Stimulated activated CD8-positive, alpha-beta memory T cell treated with anti-CD3 and anti-CD28 coated beads, Interleukin-4, amount 100 ng/mL, for 1 hour (primary cell): ENCODE measurements at places on chromosomes 1 and 21.

GRCh38 chr1:171566467-171566866 is 55.6 kb upstream of the MYOCOS start:
- DNase-seq = no peak

GRCh38 chr1:197915862-197916499 is 1.2 kb upstream of the LHX9 start:
- no peak for DNase-seq

DNA sequence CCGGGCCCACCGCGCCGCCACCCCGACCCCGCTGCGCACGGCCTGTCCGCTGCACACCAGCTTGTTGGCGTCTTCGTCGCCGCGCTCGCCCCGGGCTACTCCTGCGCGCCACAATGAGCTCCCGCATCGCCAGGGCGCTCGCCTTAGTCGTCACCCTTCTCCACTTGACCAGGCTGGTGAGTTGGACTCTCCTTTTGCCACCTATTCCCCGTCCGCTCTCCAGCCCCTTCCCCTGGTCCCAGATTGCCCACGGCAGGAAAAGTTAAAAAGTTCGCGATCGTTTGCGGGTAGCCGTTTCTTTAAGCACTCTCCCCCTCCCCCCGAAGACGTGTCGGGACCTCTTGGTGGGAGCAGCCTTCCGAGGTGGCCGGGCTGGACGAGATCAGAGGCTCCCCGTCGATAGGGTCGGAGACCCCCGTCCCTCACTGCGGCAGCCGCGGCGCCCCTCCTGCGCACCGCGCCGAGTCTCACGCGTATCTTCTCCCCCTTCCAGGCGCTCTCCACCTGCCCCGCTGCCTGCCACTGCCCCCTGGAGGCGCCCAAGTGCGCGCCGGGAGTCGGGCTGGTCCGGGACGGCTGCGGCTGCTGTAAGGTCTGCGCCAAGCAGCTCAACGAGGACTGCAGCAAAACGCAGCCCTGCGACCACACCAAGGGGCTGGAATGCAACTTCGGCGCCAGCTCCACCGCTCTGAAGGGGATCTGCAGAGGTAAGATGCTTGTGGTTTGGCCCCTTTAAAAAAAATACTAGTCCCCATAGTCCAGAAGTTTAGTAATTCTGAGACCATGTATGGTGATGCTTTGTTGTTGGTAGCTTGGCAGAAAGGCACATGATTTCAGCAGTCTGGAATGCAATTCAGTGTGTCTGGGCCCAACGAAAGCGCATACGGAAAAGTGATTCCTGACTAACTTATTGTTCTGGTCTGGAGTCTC is 576 bp downstream of the CCN1 start:
- DNase-seq = no peak

DNA sequence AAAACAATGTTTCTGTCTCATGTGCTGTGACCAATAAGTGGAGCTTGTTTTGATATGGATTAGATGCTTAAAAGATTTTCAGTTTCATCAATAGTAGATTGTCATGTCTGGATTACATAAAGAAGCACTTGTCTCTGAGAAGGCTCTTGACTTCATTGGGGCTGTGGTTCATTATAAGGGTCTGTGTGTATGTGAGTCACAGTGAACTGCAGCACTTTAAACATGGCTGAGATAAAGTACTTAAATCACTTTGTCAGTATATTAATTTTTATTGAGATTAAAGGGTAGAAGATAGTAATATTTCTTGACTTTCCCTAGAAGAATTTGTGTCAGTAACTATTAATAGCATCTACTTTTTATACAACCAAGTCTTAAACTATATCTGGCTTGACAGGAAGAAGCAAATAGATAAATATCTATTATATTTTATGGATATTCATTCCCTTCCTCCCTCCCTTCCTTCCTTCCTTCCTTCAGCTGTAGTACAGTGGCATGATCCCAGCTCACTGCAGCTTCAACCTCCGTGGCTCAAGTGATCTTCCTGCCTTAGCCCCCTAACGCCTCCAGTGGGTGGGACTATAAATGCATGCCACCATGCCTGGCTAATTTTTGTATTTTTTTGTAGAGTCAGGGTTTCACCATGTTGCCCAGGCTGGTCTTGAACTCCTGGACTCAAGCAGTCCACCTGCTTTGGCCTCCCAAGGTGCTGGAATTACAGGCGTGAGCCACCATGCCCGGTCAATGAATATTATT is 48.8 kb downstream of the ZFYVE9 start:
- no peak for DNase-seq

- no peak for DNase-seq
These were observed 230.3 kb upstream of the USP24 start for GRCh38 chr1:55445416-55445815.

DNA sequence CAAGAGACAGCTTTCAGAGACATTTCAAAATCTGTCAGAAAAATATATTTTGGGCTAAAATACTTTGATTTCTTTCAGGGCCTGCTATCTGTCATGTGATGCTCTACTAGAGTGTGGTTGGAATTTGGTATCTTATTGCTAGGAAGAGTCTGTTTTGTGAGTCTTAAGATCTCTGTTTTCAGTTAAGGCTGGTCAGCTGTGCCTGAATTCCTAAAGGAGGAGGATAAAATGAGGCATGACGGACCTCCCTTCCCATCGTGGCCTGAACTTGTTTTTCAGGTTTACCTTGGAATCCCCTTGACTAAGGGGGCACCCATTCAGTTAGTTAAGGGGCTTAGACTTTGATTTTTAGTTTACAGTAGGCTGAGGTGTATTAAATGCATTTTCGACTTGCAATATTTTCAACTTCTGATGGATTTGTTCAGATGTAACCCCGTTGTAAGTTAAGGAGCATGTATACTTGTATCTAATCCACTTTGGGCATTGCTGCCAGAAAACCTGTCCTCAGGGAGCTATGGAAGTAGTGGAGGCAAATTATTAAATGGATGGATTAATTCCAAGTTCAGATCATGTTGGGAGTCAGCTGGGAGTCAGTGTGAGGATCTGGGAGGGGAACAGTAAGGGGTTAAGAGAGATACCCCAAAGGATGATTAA is 18.3 kb downstream of the CAPN2 start:
- DNase-seq = no peak

- no peak for DNase-seq
These were observed 25.3 kb upstream of the SDC3 start for GRCh38 chr1:30933874-30934252.

- DNase-seq = no peak
These were observed 13.1 kb downstream of the ICMT start for GRCh38 chr1:6222636-6223035.

- no peak for DNase-seq
These were observed 2.8 kb downstream of the CFHR4 start for GRCh38 chr1:196890668-196891067.

GRCh38 chr1:172168597-172168872 is 251.9 kb upstream of the C1orf105 start:
- no peak for DNase-seq

DNA sequence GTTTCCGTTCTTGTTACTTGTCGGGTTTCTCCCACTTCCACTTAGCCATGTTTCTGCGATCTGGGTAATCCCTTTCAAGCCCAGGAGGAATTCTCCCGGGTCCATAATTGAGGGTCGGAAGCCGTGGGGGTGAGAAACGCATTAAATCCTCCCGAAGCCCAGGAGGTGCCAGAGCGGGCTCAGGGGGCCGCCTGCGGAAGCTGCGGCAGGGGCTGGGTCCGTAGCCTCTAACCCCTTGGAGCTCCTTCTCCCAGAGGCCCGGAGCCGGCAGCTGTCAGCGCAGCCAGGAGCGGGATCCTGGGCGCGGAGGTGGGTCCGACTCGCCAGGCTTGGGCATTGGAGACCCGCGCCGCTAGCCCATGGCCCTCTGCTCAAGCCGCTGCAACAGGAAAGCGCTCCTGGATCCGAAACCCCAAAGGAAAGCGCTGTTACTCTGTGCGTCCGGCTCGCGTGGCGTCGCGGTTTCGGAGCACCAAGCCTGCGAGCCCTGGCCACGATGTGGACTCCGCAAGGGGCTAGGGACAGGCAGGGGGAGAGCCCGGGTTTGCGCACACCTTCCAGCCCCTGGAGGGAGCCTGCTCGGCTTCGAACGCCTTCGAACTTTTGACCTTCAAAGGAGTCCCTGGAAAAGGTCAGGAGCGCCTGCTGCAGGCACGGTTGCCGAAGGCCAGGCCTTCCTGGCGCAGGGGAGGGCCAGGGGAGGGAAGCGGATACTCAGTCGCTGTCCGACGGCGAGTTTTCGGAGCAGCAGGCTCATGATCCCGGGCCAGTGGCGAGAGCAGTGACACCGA is 1.7 kb upstream of the SIM2 start:
- no peak for DNase-seq

- no peak for DNase-seq
These were observed 34.0 kb upstream of the ABCA4 start for GRCh38 chr1:94154989-94155388.

DNA sequence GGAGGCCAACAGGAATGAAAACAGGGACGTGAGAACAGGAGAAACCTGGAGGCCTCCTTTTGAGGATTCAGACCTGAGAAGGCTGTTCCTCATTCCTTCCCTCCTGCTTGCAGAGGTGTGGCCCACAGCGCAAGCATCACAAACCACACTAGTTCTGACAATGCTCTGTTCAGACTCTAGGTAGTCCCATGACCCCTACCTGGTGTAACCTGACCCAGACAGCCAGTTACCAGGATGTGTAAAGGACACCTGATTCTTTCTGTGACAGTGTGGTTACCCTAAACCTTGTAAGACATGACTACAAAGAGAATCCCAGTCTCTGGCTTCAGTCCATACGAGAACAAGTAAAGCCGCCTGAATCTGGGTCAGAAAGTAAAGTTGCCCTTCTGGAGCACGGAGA is 3.2 kb downstream of the MECR start:
- no peak for DNase-seq

- DNase-seq = no peak
These were observed 11.6 kb upstream of the CD247 start for GRCh38 chr1:167529829-167530474.

DNA sequence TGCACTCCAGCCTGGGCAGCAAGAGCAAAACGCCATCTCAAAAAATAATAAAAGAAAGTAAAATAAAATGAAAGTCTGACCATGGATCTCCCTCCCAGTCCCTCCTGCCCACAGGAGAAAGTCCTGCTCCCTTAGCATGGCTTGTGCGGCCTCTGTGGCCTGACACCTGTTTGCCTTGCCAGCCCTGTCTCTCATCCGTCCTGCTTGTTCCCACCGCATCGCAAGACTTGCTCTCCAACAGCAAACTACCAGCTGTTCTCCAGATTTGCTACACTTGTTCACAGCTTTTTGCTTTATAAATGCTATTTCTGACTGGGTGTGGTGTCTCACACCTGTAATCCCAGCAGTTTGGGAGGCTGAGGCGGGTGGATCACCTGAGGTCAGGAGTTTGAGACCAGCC is 2.7 kb downstream of the ETV3L start:
- DNase-seq = no peak

- DNase-seq = no peak
These were observed 85.1 kb downstream of the STUM start for GRCh38 chr1:226633541-226634165.

DNA sequence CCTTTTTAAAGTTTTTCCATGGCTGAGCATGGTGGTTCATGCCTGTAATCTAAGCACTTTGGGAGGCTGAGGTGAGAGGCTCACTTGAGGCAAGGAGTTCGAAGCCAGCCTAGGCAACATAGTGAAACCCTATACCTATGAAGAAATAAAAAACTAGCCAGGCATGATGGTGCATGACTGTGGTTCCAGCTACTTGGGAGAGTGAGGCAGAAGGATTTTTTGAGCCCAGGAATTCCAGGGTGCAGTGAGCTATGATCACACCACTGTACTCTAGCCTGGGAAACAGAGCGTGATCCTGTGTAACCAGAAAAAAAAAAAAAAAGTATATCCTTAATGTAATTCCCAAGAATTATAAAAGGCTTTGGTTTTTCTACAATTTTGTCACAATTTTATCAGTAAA is 17.4 kb downstream of the DEPDC1 start:
- no peak for DNase-seq

DNA sequence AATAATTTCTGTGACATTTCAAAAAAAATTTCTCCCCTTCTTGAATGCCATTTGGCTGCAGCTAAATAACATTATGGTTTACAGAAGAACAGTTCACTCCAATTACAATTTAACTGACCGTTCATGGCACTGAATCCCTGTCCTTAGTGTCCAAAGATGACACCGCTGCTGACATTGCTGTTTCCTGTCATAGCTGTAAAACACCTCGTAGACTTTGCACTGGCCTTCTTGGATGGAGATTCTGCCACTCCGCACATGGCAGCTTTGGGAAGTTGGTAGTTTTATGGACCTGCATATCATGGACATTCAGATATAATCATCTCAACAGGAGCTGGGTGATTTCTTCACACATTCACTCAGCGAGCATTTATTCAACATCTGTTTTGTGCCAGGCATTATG is 5.0 kb downstream of the ARMH1 start:
- DNase-seq = no peak

DNA sequence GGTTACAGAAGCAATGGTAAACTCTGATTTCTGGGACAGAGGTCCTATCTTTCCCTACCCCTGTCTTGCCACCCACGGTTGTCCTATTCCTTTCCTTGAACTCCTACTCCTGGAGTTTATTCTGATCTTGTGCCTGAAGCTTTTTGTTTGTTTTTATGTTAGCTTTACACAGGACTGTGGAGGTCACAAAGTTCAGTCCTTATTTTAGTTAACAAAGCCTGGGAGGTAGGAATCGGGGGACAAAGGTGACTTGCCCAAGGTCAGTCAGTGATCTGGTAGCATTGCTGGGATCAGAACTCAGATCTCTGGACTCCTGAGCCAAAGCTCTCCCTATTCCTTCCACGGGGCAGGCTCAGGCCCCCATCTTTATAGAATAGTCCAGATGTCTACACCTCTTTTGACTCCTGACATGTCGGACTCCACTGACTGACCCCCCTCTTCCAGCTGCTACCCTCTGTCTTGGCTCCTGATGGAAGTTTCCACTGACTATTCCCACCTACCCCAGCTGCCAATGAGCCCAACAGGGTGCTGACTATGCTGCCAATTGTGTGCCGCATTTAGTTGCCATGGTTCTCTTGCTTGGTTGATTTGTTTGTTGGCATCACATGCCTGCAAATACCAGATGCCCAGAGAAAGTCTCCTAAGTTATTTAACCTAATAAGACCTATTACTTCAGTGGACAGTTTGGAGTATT is 9.9 kb downstream of the F5 start:
- DNase-seq = no peak

- DNase-seq = no peak
These were observed 156.2 kb downstream of the TNFSF18 start for GRCh38 chr1:172894349-172895049.
